Stimulated activated CD8-positive, alpha-beta memory T cell treated with anti-CD3 and anti-CD28 coated beads, Interleukin-12 subunit alpha, Interleukin-12 subunit beta, amount 100 ng/mL, for 4 hours (primary cell): ENCODE measurements at places on chromosomes 7 and 10.

GRCh38 chr7:17371671-17372524 is 73.4 kb downstream of the AHR start:
- no peak for DNase-seq

GRCh38 chr7:33904681-33905388 is 504 bp upstream of the BMPER start:
- no peak for DNase-seq

GRCh38 chr7:67448271-67448670 is 451.6 kb downstream of the TYW1 start:
- DNase-seq = no peak

GRCh38 chr10:22681783-22682183 is 32.6 kb downstream of the PIP4K2A start:
- DNase-seq = no peak

GRCh38 chr7:28889290-28889689 is 68.8 kb downstream of the TRIL start:
- DNase-seq = no peak

DNA sequence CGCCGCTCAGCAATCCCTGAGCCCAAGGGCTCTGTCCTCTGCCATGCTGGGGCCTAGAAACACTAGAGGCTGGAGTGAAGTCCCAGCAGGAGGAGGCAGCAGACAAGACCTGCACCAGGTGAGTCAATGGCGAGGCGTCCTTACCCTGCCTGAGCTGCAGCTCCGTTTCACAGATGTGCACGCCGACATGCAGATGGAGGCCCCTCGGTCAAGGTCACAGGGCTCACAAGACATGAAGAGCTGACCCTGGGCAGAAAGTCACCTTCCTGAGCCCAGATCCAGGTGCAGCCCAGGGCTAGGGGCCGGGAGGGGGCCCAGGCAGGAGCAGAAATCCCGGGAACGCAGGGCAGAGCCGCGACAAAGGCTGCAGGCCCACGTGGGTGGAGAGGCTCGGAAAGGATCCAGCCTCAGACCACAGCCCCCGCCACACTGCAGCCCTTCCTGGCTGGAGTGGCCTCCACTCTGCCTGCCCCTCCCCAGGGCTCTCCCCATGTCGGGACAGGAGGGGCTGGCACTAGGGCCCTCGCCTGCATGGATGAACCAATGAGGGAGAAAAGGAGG is 23.8 kb downstream of the PDGFA start:
- DNase-seq = no peak

DNA sequence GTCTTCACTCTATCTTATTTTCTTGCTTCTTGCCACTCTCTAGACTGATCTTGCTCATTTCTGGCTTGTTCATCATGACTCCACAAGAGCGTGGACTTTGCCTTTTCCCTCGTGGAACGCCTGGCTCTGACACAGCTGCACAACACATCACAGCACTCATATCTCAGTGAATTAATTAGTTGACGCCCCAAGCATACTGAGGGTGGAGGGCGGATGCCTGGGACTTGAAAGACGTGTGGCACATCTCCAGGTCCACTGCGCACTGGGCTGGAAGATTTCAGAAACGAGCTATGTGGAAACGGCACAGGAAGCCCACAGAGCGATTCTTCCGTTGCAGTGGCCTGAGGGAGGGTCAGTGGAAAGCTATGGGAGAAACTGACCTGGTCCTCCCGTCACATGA is 23.6 kb upstream of the PLEKHA1 start:
- DNase-seq = no peak

DNA sequence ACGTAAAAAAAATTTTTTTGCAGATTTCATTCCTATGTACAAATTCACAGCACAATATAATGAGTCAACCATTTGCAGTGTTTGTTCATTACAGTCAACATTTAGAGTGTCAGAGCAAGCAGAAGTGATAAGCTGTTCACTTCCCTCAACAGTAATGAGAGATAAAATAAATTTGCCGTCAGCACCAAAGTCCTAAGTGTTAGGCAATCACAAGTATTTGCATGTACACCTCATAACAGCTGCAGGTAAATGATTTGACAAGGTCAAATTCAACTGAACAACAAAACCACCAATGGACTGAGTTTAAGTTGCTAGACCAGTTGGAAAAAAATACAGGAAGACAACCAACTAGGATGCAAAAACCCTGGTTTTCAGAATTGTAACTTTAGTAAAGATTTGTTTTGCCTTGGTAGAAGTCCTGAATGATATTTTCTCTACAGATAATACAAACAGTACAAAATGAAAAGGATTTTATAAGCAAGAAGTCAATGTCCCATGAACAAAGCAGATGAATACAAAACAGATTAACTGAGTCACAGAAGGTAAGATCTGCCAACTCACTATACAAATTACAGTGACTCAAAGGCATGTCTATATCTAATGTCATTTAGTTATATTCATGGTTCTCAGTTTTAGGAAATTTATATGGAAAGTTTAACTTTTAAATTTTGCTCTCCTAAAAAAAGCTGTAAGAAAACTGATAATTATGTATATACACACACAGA is 10.4 kb downstream of the RAPGEF5 start:
- DNase-seq = no peak

DNA sequence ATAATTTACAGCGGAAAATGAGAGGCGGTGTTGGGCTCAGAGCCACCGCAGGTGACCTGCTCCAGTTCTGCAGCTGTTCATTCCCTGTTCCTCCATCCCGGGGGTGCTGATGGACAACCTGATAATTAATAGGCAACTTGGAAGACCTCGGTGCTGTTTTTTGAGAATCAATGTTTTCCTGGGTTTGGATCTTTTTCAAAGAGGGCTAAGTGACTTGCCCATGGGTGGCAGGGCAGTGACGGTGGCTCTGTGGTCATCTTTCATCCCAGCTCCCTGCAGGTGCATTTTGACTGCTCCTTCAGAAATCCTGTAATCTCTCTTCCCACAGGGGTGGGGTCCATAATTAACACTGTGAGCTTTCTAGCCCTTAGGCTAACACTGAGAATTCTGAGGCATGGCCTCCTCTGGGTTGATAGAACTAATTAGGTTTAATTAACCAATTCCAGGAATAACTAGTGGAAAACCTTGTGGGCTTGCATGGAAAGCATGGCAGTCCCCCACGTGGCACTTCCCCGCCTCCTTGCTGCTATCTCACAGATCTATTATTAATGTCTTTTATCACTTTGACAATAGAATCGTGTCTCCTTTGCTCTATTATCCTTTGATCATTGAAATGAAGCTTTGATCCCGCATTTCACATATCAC is 217.9 kb downstream of the GLRX3 start:
- no peak for DNase-seq

DNA sequence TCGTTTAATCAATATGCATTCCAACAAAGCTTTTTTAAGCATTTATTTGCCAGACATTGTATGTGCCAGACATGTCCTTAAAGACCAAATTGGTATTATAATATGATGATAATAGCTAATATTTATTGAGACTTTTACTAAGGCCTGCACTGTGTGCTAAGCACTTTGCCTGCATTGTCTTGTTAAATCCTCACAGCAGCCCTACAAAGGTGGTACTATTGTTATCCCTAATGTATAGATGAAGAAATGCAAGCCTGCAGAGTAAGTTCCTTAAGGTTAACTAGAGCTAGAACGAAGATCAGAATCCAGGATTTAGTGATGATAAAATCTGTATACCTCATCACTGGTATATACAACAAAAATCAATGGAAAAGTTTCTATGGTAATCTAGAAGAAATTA is 5.3 kb upstream of the CAPZA2 start:
- no peak for DNase-seq

GRCh38 chr10:15585303-15585715 is 134.4 kb downstream of the ITGA8 start:
- DNase-seq = no peak

DNA sequence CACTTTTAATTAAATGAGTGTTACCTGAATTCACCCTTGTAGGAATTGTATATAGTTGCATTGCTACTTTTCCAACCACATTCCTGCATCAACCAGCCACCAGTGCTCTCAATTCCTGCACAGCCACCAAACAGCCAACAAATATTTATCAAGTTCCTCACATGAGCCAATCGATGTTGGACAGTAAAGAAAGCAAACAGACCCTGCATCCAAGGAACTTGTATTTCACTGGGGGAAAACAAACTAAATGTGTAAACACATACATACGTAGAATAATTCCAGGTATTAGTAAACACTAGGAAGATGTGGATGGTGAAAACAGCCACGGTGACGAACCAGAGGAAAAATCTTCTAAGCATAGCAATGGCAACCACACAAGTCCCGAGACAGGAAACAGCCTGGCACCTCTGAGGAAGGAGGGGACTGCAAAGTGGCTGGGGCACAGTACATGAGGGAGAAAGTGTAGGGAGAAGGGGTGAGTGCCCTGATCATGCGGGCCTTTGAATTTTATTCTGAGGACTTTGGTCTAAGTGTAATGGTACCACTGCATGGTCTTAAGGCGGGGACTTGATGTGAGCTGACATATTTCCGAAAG is 111.2 kb downstream of the XRCC2 start:
- DNase-seq = no peak

DNA sequence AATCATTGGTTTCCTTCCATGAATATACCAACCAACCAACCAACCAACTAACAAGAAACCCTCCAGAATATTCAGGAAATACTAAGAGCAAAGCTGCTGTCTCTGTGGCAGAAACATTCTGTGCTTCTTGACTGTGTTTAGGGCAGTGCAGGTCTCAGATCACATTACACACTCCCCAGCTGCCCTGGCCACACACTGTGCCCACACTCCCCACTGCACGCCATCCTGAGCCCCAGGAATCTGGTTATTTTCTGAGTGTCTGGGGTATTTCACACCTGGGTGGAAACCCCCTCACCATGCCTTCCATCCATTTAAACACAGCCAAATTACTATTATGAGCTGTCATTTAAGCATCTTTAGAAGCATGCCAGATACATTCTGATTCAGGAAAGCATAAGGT is 183.7 kb upstream of the ANK3 start:
- DNase-seq = no peak

GRCh38 chr7:106729720-106730385 is 68.9 kb upstream of the CCDC71L start:
- DNase-seq = no peak

- no peak for DNase-seq
These were observed 94.1 kb upstream of the ZNF800 start for GRCh38 chr7:127486654-127487053.

GRCh38 chr7:48537561-48537960 is 366.3 kb downstream of the ABCA13 start:
- DNase-seq = no peak

- DNase-seq = no peak
These were observed 17.1 kb downstream of the CHST3 start for GRCh38 chr10:71981015-71981875.
